ENCODE measurements at places on chromosomes 5 and 9. TPM values are rescaled to one million over a fixed set of nuclear protein-coding genes. Genes with fewer than 3 reads are reported as not detected.

Gene MEIKIN
- polyA plus RNA-seq = not detected

Gene SLC44A1
- polyA plus RNA-seq = 21.8 TPM

Gene BNC2
- polyA plus RNA-seq = 1.3 TPM

Gene OTP
- not detected for polyA plus RNA-seq

Gene PHF24
- polyA plus RNA-seq = 0.15 TPM

Gene MLANA
- not detected for polyA plus RNA-seq

Gene MRRF
- polyA plus RNA-seq = 57.3 TPM

Gene PCDHGA3
- 0.24 TPM for polyA plus RNA-seq

Gene RALGPS1
- polyA plus RNA-seq = 53.3 TPM

Gene SPRY4
- polyA plus RNA-seq = 1.4 TPM

Gene FOXD4L6
- polyA plus RNA-seq = not detected

Gene TRIM14
- 30.6 TPM for polyA plus RNA-seq

Gene UBE2B
- polyA plus RNA-seq = 107 TPM

GRCh38 chr9:124761710-124762109, 9.4 kb downstream of the NR6A1 start:
- no peaks in the 10 kb centered on the region for H3K36me3 ChIP-seq
- DNase-seq = no peak
- no peak overlapping the region for H3K4me3 ChIP-seq
- no peak overlapping the region for H3K27ac ChIP-seq
- H3K4me1 ChIP-seq = no peaks in the 10 kb centered on the region

GRCh38 chr5:52603778-52604554, 183.8 kb upstream of the ITGA1 start:
- H3K27me3 ChIP-seq = no peaks in the 10 kb centered on the region
- H3K27ac ChIP-seq = peak overlapping the region; percentile 73
- peaks cover 25% of the 10 kb centered on the region for H3K4me1 ChIP-seq
- no peak overlapping the region for H3K4me3 ChIP-seq
- H3K36me3 ChIP-seq = no peaks in the 10 kb centered on the region
- peak; percentile 83 for DNase-seq

GRCh38 chr9:35646153-35646532, 4.6 kb downstream of the SIT1 start:
- no peaks in the 10 kb centered on the region for H3K27me3 ChIP-seq
- peak overlapping the region; percentile 95 for H3K27ac ChIP-seq
- H3K4me3 ChIP-seq = peak overlapping the region; percentile 67
- H3K4me1 ChIP-seq = peaks cover 11% of the 10 kb centered on the region

DNA sequence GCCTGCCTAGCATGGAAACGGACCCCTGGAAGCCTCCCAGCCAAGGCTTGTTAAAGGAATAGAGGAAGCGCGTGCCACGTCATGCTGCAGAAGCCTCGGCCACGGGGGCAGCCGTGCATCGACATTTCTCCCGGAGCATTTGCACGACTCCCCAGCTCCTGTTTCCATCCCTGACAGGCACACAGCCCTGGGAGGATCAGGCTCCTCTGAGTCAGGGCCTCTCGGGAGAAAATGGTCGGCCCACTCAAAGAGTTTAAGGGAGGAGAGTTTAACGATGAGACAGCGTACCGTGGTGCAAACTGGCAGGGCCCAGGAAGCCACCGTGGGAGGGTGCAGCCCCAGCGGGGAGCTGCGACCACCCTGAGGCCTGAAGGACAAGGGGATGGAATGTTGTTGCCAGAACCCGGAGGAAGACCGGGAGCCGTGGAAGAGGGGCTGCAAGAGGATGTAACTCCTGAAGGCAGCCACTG, 213.6 kb downstream of the PAX5 start:
- H3K27ac ChIP-seq = no peak overlapping the region
- H3K4me3 ChIP-seq = no peak overlapping the region
- no peaks in the 10 kb centered on the region for H3K27me3 ChIP-seq
- H3K36me3 ChIP-seq = no peaks in the 10 kb centered on the region

DNA sequence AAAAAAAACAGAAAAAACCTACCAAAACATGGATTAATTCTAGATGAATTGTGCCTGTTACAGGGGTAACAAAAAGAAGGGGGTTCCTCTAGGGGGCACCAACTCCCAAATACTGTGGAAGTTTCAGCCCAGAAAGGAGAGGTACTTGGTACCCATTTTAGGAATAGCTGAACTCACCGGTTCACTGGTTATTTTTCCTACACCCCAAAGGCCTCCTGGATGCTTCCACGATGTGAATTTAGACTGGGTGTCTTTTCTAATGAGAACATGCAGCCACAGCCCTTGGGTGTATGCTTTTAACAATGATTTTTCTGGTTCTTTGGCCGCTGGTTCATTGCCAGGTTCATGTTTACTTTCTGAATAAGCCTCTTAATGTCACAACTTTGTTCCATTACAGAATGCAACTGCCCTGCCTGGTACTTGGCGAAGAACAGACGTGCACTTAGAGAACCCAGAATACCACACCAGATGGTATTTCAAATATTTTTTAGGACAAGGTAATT, 46.7 kb downstream of the GARNL3 start:
- no peaks in the 10 kb centered on the region for H3K36me3 ChIP-seq
- H3K27me3 ChIP-seq = no peaks in the 10 kb centered on the region
- peaks cover 3% of the 10 kb centered on the region for H3K4me1 ChIP-seq
- H3K4me3 ChIP-seq = no peak overlapping the region
- H3K27ac ChIP-seq = peak overlapping the region; percentile 3

DNA sequence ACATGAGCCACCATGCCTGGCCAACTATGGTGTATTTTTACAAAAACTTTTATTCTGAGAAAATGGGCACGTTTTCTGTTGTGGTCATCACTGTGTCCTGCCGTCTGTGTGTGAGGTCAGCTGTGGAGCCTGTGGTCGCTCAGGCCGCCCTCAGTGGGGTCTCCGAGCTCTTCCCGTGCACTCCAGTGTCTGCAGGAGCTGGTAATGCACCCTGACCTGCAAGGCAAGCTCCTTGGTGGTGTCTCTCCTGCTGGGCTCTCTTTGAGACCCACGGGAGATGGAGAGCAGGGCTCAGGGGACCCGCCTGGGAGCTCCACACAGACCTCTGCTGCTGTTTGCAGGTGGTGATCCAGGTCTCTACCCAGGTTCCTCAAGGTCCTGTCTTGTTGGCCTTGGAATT, 9.6 kb upstream of the AHRR start:
- no peak overlapping the region for H3K27ac ChIP-seq
- no peak for DNase-seq
- H3K36me3 ChIP-seq = peaks cover 89% of the 10 kb centered on the region
- no peak overlapping the region for H3K4me3 ChIP-seq

DNA sequence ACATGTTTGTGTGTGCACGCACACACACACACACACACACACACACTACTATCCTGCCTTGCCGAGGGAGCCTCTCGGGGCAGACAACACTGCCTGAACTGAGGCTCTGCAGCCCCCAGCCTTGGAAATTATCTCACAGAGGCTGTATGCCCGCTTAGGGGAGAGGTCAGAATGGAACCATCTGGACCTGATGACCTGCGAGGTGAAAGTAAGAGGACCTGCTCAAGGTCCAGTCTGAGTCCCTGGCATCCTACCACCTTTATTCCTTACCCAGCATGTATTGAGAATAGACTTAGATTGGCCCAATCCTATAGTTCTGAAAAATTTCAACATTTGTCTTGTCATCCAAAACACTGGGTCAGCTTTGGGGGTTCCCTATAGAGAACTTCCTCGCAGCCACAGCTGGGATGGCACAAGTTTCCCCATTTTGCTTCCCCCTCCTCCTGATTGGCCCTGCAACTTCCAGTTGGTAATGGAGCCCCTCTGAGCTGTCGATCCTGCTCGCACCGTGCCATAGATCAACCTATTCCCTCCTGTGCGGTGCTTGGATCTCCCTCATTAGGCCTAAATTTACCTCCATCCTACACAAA, 10.2 kb downstream of the MVB12B start:
- H3K4me3 ChIP-seq = no peak overlapping the region
- DNase-seq = no peak
- H3K27me3 ChIP-seq = no peaks in the 10 kb centered on the region
- no peak overlapping the region for H3K27ac ChIP-seq
- no peaks in the 10 kb centered on the region for H3K36me3 ChIP-seq

- H3K4me3 ChIP-seq = no peak overlapping the region
- DNase-seq = no peak
- H3K4me1 ChIP-seq = no peaks in the 10 kb centered on the region
- no peak overlapping the region for H3K27ac ChIP-seq
- no peaks in the 10 kb centered on the region for H3K27me3 ChIP-seq
Observed at GRCh38 chr5:84298628-84299027, 86.1 kb downstream of the EDIL3 start.

GRCh38 chr5:35331956-35332950, 102.0 kb upstream of the PRLR start:
- H3K36me3 ChIP-seq = no peaks in the 10 kb centered on the region
- DNase-seq = no peak
- H3K27me3 ChIP-seq = no peaks in the 10 kb centered on the region
- H3K27ac ChIP-seq = no peak overlapping the region
- H3K4me3 ChIP-seq = no peak overlapping the region

GRCh38 chr5:180665682-180666404, 16.4 kb upstream of the FLT4 start:
- no peak overlapping the region for H3K4me3 ChIP-seq
- no peak for DNase-seq
- no peaks in the 10 kb centered on the region for H3K36me3 ChIP-seq
- peaks cover 2% of the 10 kb centered on the region for H3K27me3 ChIP-seq
- no peak overlapping the region for H3K27ac ChIP-seq

DNA sequence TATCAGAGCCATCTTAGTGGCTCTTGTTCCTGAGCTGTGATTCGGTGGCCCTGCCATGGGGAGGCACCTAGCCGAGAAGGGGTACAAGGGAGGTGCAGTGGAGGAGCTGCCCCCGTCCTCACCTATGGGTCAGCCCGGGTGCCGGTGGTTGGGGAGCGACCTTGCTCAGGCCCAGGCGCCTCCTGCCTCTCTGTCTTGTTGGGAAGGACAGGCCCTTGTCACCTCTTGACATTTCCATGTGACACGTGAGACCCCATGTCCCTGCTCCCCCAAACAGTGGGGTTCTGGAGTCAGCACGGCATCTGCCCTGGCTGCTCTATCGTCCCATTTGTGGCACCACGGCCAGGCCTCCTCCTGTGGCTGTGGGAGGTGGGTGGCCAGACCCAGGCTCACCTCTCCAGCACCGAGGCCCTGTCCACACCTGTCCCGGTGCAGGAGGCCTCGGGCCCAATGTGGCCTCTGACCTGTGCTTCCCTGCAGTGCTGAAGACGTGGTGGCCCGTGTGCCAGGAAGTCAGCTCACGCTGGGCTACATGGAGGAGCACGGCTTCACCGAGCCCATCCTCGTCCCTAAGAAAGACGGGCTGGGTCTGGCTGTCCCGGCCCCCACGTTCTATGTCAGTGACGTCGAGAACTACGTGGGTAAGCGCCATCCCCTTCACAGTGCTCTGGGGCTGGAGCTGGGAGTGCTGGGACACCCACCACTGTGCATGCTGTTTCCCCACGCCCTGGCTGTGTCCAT, 68.9 kb downstream of the PHF2 start:
- H3K4me3 ChIP-seq = no peak overlapping the region
- H3K27me3 ChIP-seq = no peaks in the 10 kb centered on the region
- no peak for DNase-seq
- no peaks in the 10 kb centered on the region for H3K4me1 ChIP-seq

DNA sequence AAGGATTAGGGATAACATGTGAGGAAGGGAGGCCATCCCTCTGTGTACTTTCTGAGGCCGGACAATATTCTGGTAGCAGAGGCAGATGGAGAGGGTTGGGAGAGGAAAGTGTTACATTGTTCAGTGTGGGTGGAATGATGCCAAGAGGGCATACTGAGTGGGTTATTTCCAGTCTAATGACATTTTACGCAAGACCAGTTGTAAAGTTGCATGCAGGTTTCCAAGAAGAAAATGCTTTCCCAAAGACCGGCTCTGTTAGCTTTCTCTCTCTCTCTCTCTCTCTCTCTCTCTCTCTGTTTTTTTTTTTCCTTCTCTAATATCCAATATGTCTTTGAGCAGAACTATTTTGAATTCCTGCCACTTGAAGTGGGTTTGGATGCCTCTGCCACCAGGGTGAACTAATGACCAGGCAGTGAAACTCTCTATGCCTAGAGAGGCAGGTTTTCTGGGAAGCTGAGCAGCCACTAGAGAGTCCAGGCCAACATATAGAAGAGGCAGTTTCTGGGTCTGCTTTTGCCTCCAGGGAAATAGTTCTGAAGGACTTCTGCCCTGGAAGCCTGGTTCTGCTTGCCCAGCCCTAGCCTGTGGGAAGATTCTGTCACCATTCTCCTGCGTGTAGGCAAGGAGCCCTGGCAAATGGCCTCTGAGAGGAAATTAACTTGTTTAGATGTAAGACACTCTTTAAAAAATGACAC, 24.4 kb upstream of the ZNF366 start:
- no peaks in the 10 kb centered on the region for H3K27me3 ChIP-seq
- peaks cover 5% of the 10 kb centered on the region for H3K4me1 ChIP-seq
- H3K4me3 ChIP-seq = no peak overlapping the region
- DNase-seq = no peak
- H3K36me3 ChIP-seq = no peaks in the 10 kb centered on the region
- no peak overlapping the region for H3K27ac ChIP-seq

DNA sequence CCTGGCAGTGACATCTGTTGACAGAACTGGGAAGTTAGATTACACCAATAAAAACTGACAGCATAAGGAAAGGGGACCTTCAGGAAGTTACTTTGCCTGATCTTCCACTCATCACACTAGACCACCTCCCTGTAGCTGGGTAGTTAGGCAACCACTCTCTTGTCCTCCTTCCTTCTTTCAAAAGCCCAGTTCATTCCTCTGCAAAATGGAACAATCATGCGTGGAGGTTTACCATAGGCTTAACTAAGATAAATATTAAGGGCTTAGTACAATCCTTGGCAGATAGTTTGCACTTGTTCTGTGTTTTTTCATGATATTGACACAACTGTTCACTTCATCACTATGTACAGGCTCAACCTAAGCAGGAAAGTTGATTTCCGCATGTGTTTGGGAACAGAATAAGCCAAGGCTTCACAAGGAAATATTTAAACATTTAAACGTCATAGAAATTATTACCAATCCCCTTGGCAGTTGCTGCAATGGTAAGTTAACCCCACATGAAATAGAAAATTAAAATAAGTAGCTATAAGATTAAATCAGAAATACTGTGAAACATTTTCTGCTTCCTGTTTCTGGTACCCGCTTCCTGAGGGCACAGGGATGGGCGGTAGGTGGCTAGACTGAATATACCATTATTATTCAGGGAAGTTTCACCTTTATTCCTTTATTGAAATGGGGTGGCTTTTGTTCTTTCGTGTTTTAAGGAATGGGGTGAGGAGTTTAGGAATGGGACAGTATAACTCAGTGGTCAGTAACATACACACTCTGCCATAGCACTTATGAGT, 9.9 kb upstream of the PTGER4 start:
- H3K4me1 ChIP-seq = no peaks in the 10 kb centered on the region
- no peak overlapping the region for H3K4me3 ChIP-seq
- H3K27ac ChIP-seq = no peak overlapping the region
- no peaks in the 10 kb centered on the region for H3K27me3 ChIP-seq
- DNase-seq = no peak
